ENCODE measurements at places on chromosomes 2 and 18.

DNA sequence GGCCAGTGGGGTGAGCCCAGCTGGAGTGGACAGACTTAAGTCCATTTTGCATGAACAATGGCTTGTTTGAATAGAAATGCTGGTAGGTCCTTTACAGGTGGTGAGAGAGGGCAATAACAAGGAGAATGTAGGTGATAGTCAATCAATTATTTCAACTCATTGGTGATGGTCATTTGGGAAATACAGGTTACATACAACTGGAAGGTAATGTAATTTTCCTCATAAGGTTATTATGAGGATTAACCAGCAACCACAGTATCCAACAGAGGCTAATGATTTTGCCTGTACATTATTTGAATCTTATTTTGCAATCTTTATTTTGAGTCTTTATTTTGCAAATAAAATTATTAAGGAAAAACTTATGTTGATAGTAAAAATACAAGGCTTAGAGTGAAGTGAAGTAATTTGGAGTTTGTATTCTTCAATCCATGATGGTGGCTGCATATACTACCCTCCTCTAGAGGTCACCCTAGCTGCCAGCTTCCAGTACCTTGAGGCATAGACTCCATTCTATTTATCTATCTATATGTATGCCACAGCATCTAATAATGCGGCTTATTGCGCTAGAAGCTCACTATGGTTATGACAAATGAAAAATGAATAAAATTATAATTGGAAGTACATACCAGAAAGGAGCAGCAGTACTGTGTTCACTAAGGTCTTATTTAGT is 20.5 kb upstream of the HNMT start:
- DNase-seq, result no peak

DNA sequence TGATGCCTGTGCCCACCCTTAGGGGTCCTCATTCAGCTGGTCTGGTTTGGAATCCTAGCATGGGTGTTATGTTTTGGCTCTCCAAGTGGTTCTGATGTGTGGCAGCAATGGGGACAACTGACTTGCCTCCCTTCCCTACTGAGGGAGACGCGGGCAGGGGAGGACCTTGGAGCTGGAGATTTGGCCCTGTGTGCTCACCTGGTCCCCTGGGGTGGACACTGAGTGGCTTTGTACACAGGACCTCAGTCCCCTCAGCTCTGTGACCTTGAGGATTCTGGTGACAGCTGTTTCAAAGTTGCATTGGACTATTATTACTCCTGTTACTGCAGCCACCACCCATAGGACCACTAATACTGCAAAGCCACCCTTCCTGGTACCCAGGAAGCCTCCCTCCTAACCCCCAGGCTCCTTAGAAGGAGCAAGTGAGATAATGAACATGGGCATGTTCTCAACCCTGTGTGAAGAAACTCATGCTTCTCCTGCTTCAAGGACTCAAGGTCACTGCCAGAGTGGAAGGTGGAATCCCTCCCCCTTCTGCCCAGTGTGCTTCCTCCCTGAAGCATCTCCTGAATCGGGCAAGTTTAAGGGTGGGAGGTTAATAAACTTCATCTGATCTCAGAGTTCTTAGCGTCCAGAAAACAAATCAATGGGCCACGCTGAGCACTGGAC is 26.5 kb downstream of the TMEM182 start:
- DNase-seq, result no peak

- DNase-seq, result no peak
Measured at GRCh38 chr2:222108957-222109585, 189.7 kb downstream of the PAX3 start.

- no peak for DNase-seq
Measured at GRCh38 chr18:56709463-56709862, 58.3 kb downstream of the WDR7 start.

DNA sequence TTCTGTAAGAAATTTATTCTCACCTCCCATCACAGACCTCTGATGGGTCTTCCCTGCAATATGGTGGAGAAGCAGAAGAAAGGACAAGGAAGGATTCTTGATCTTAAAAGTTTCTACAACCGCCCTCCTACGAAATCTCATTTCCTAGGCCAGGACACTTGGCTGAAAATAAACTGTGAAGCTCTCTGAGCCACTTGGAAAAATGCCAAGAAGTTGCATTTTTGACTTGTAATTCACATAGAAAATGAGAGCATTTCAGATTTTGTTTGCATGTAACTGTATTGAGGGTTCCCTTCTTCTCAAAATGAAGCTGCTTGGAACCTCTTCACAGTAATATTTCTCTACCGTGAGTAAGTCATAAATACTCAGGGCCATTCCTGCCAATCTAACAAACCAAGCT is 458.3 kb upstream of the SLC14A2 start:
- DNase-seq, result no peak

DNA sequence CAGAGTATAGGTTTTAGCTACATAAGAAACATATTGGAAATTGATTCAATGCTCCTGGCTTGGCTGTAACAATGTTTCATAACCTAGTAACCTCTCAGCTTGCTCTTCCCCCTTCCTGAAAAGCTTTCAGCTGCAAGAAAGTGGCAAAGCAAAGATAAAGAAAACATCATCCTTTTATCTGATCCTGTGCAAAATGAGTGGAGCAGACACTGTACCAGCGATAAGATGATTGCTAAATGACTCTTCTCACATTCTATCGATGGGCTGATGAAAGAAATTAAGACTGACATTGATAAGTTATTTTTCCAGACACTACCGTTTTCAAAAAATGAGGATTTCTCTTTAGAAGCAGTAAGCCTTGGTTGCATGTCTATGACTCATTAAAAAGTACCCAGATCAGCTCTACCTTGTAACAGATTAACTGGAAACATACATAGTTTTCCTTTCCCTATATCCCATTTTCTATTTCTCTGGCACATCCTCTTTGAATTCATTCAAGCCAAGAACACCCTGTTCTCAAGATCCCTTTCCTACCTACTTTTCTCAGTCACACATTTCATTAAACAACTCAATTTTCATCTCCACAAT is 87.1 kb upstream of the LYPD1 start:
- DNase-seq, result no peak

GRCh38 chr2:196233805-196234475 is 62.6 kb upstream of the STK17B start:
- no peak for DNase-seq

DNA sequence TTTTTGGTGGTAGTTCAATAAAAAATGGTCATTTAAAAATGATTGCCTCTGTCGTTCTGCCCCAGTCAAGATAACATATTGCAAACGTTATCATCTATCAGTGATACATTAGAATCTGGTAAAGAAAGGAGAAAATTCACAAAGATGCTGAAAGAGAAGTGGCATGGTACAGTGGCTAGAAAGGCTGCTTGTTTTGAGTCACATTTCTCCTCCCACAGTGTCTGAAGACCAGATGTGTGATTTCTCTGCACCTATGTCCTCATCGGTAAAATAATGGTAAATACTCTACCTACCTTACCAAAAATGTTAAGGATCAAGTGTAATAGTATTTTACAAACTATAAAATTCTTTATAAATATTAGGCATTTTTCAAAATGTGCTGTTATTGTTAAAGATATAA is 76.1 kb upstream of the NOSTRIN start:
- no peak for DNase-seq

GRCh38 chr2:23508066-23508390 is 123.0 kb downstream of the KLHL29 start:
- DNase-seq, result no peak

GRCh38 chr18:9750606-9751304 is 42.7 kb downstream of the RAB31 start:
- DNase-seq, result no peak

DNA sequence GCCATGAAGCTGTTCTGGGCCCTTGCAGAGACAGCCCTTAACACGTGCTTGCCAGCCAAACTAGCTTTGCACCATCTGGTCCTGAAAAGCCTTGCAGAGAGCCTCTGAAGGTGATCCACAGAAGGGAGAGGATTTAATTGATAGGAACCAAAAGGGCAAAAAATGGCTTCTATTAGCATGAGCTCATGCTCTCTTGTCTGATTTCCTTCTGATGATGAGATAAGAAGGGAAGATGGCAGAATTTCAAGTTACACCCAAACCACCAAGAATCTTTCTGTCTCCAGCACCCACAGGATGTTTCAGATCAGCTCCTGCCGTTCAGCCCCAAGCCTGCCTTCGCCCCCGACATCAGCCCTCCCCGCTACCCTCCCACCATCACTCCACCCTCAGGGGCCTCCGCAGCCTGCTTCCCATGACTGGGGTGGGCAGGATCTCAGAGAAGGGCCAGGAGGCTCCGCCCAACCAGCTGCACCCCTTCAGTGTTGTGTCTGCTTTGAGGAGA is 23.4 kb upstream of the GLI2 start:
- DNase-seq, result no peak

- no peak for DNase-seq
Measured at GRCh38 chr2:220980966-220981675, 591.0 kb downstream of the EPHA4 start.

GRCh38 chr18:79077181-79077580 is 8.0 kb downstream of the ATP9B start:
- no peak for DNase-seq

GRCh38 chr18:33239298-33239697 is 201.2 kb downstream of the CCDC178 start:
- peak; percentile 12 for DNase-seq

DNA sequence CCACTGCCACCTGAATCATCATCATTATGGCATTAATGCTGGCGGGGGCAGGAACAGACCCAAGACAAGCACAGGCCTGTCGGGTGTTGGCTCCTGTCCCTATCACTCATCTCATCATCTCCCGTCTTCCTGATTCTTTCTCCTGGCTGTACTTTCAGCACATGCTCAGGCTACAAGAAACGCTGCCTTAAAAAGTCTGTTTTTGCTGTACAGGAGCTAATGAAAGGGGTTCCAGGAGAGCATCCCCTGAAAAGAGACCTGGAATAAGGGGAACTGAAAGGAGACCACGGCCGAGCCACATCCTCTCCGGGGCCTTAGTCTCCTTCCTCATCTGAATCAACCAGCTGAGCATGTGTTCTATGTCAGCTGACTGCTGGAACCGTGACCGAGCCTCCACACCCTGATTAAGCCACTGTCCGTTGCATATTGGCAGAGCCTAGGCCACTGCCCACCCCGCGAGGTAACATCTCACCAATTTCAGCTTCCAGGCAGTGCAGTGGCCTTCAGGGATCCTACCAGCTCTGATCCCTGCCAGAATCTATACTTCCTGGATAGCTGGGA is 62.6 kb downstream of the DNMT3A start:
- no peak for DNase-seq

DNA sequence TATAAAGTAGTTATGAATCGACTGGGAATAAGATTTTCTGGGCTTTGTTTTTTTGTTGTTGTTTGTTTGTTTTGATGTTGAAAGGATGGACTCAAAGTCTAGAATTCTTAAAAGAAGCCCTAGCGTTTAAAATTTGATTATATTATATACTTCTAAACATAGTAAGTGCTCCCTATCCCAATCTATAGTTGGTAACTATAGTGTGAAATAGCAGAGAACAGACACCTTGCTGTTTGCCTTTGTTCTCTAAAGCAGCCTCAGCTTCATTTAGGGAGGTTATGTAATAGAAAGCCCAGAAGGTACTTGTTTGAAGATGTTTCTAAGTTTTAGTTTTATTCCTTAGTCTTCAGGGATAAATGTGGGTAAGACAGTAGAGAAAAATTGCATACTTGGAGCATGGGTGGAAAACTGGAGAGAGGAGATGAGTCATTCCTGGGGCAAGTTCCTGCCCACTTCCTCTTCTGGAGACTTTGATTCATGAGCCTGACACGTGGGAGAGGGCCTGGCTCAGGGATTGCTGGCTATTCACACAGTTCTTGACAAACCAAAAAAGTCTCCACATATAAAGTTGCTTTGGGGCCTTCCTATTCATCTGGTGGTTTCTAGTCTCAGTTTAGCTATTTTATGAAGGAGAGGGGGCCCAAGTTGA is 131.9 kb downstream of the MYO1B start:
- DNase-seq, result peak; percentile 11

DNA sequence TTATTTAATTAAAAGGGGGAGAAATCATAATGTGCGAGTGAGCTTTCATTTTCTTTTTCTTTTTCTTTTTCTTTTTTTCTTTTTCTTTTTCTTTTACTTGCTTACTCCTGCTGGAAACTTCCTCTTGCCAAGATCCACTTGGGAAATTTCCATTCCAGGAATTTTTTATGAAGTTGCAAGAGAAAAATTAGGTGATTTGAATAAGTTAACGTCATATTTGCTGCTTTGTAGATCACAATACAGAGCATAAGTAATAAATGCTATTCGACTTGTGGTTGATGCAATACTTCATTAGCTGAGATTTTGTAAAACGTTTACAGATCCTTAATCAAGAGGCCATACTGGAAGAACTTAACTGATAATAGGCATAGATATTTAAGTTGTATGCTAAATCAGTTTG is 354.7 kb upstream of the SMIM21 start:
- DNase-seq, result no peak

DNA sequence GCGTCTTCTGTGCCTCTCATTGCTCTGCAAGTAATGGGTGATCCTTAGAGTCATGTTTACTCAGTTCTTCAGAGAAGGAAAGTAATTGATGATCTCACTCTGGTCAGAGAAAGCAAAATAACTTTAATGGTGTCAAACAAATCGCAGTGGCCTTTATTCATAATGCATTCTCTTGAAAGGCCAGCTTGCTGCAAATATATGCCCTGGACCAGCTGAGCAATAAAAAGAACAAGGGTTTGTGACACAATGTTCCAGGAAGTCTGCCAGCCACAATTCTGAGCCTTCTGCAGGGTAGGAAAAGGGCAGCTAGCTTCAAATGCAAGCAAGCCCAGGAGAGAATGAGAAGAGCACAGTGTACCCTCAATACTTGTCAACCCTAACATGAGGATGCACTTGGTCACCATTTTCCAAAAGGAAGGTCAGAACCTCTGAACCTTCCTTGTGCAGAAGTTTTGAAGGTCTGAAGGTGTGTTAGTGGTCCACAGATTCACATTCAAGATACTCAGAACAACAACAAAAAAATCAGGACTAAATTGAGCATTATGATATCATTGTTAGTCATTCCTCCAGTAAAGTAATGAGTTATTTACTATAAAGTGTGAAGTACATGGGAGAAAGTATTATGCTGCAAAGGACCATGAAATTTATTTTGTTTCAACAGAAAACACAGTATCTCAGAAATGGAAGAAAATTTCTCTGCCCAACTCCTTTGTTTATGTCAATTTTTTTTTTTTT is 355.6 kb downstream of the PAX3 start:
- no peak for DNase-seq

GRCh38 chr2:191158193-191158592 is 7.4 kb upstream of the STAT4 start:
- DNase-seq, result no peak

Data from T-helper 2 cell (primary cell).